Stimulated activated CD8-positive, alpha-beta memory T cell treated with anti-CD3 and anti-CD28 coated beads, Interleukin-4, amount 100 ng/mL, for 1 hour (primary cell): ENCODE measurements at places on chromosomes 5 and 9.

GRCh38 chr5:111582993-111583601 is 70.8 kb upstream of the STARD4 start:
- no peak for DNase-seq

DNA sequence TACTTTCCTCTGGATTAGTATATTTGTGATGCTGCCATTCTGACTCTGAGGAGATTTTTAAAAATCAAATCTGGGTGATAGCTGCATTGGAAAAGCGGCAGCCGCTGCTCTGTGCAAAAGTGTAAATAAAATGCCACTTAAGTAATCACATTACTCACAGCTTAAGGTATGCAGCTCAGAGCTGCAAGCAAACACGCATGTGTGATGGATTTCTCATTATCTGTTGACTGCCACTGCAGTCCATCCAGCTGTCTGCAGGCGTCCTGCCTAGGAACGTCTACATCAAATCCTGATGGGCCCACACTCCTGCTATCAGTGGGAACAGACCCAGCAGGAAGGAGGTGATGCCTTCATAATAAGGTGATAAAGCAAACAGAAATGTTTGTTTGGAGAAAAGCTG is 216.9 kb downstream of the SPOCK1 start:
- DNase-seq, result no peak

DNA sequence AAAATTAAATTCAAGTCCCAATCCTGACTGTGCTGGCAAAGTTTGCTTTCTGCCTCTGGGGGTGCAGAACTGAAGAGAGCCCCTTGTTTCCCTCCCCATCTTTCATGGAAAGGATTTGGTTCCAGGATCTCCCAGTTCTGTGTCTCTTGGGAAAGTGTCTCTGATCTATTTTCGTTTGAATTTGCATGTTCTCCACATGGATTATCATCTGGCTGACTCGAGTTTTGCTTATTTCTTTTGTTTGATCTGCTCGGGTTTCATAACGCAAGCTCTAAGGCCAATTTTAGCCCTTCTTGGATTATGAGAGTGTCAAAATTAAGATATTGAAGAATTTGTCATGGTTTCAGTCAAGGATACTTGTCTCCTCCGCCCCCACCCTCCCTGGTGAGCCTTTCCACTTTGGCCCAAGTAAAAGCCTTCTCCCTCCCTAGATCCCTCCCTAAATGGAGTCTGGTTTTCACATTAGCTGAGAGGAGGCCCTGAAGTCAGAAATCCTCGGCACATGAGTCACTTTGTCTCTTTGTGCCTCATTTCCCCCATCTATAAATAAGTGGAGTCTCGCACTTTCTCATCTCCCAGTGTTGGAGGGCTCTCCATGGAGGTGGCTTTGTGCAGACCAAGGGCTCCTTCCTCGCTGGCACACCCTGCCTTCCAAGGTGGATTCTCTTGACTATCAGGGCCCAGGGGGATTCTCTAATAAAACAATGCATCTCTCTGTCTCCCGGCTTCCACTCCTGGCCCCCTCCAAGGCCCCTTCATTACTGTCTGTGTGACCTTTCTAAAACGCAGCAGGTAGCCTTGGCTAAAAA is 17.3 kb downstream of the ADRB2 start:
- no peak for DNase-seq

DNA sequence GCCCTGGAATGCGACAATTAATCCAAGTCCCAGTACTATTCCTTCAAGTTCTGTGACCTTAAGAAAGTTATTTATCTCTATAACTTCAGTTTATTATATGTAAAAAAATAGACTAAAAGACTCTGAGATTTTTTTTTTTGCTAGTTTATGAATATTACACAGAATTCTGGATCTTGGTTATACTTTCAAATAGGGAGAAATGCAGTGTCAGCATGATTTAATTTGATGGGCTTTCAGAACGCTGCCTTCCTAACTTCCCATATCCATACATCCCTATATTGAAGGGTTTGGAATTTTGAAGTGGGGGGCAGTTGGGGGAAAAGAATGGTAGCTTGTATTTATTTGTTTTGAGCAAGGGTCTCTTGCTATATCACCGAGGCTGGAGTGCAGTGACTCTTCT is 98.4 kb upstream of the MEGF10 start:
- no peak for DNase-seq

GRCh38 chr5:15646371-15646770 is 146.4 kb downstream of the FBXL7 start:
- DNase-seq, result no peak

DNA sequence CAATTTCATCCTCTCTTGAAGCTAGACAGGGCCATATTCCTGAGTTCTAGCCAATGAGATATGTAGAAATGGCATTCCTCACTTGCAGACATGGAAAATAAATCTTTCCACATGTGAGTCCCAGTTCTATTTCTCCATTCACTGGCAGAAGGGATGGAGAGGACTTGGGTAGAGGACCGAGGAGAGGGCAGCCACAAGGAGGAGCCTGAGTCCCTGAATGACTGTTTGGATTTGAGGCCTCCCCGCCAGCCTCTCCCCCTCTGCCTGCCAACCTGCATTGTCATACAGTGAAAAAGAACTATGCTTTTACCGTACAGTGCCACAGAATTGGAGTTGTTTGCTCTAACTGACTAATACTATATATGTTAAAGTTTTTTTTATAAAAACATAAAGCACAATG is 583.0 kb upstream of the WWC1 start:
- DNase-seq, result no peak

DNA sequence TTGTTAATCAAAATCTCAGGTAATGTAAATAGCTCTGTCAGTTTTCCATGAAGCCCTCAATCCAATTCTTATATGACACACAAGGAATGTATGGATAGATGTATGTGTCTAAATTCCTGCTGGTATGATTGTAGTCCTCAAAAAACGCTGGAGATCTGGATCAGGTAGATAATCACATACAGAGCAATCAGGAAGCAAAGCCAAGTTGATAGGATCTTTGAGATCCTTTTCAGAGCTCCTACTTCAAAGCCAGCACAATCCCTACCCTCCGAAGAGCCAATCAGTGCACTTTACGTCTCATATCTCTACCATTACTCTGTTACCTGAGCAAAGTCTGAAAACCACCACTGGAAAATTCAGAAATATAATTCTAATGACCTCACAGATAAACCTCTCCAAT is 27.4 kb downstream of the TYRP1 start:
- no peak for DNase-seq

- no peak for DNase-seq
Measured at GRCh38 chr9:136297766-136298735, 5.8 kb downstream of the CCDC187 start.

- DNase-seq, result no peak
Measured at GRCh38 chr5:38554861-38555260, 1.6 kb downstream of the LIFR start.

GRCh38 chr9:35845824-35846771 is 17.1 kb downstream of the TMEM8B start:
- no peak for DNase-seq

DNA sequence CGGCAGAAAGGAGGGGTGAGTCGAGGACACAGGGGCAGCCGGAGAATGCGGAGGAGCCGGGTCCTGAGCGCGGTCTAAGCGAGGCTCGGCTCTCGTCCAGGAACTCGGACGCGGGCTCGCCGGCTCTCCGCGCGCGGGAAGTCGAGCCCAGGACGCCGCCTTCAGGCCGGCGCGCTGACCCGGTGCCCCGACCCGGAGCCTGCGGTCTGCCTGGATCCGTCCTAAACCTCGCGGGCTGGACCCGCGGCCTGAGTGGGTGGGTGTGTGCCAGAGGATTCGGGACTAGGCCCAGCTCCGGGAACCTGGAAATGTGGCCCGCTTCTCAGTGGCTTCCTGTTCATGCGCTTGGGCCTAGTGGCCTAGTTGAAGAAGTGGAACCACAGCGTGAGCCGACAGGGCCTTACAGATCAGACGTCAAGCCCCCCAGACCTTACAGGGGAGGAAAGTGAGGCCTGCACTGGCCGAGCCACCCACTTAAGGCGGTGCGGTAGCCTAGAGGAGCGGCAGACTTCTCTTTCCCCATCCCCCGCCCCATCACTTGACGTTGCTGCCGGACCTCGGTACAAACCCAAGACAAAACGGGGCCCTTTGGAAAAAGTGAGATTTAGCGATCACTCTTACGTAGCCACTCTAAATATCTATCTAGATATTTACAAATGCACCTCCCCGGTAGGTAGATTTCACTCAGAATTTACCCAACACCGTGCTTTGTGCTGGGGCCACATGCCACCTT is 1.2 kb downstream of the CDKN2B-AS1 start:
- DNase-seq, result no peak

GRCh38 chr5:418162-419121 is 24.5 kb upstream of the EXOC3 start:
- DNase-seq, result no peak

- no peak for DNase-seq
Measured at GRCh38 chr9:105027084-105027483, 99.1 kb upstream of the ABCA1 start.

DNA sequence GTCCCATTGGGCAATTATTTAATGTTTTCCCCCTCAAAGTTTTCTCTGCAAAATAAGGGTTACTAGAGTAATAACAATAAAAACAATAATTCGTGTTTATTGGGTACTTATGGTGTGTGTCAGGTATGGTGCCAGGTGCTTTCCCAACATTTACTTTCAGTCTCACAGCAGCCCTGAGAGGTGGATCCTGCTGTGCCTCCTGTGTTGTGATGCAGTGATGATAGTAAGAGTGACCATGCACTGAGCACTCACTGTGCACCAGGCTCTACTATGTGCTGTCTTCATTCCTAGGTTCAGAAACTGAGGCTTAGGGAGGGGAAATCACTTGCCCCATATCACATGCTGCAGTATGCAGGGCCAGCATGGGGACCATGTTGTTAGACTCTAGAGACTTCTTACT is 15.5 kb downstream of the OTULINL start:
- no peak for DNase-seq

DNA sequence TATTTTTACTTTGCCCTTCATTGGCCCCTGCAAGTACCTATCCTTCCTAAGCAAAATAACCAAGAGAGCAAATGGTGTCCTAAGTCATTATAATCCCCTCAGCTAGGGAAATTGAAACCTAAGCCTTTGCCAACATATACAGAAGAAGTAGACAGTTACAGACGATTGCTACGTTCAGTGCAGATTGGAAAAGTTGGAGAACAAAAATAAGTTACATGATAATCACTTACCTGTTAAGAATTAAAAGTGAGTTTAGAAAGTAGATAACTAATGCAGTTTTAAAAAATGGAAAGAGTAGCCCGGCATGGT is 244.8 kb downstream of the MPDZ start:
- DNase-seq, result no peak

DNA sequence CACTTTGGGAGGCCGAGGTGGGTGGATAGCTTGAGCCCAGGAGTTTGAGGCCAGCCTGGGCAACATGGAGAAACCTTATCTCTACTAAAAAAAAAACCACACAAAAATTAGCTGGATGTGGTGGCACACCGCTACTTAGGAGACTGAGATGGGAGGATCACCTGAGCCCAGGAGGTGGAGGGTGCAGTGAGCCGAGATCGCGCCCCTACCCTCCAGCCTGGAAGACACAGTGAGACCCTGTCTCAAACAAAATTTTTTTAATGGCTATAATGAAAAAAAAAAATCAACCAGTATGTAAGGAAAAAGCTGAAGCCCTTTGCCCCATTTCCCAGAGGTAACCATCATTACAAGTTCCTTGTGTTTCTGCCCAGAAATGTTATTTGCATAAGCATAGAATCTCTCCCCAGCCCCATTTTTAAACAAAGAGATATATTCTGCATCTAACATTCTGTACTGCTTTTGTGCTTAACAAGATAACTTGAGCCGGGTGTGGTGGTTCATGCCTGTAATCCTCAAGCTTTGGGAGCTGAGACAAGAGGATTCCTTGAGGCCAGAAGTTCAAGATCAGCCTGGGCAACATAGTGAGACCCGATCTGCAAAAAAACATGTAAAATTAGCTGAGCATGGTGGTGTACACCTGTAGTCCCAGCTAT is 35.1 kb upstream of the KCNIP1 start:
- no peak for DNase-seq

DNA sequence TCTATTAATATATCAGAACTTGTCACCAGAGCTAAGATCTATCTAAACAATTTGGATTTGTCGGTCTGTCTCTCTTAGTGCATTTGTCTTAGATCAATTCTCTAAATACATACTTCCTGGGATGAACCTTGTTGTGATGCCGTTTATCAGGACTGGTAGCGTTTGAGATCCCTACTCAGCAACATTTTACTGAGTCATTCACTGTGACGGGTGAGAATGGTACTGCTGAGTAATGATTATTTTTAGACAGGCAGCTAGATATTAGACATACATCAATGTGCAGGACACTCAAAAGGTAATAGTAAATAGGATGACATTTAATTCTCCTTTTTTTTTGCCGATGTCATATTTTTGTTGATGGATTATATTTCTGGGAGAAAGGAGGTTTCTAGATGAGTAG is 209.0 kb downstream of the CSNK1G3 start:
- DNase-seq, result no peak

GRCh38 chr5:54673523-54674225 is 156.1 kb downstream of the SNX18 start:
- DNase-seq, result peak; percentile 1

DNA sequence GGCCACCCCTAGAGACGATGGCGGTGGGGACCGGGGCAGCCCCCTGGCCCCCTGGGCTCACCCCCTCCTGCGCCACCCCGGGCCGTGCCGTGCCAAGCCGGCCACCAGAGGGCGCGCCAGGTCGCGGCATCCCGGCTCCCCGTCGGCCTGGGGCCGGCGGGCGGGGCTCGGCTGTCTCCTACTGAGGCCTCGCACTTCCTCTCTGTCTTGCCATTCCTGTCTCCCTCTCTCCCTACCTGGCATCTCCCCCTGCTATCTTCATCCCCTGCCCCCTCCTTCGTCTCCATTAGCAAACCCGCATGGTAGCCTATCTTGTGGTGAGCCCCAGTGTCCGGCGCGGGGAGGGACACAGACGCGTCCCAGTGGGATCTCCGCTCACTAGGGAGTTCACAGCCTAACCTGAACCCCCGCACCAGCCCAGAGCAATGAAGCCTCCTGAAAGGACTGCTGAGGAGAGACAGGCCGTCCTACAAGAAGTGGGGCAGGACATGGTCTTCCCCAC is 29.8 kb upstream of the FABP6 start:
- DNase-seq, result peak; percentile 47

GRCh38 chr5:140298183-140298601 is 4.7 kb downstream of the PFDN1 start:
- no peak for DNase-seq

DNA sequence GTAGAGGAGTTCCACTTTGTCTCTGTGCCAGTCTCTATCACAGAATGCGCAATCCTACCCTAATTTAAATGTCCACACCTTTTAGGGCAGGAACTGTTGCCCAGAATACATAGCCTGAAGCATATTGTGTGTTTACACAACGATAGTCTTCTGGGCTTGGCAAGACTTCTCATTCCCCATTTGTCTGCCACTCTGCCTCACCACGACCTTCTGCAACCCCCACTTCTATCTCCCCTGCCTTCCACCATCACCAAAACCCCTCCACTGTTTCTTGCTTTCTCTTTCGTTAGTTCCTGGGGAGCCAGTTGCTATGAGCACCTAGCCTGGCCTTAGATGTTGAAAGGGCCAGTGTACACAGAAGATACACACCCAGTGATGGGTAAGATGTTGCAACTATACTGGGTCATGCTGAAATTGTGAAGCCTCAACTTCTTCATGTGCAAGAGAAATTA is 883 bp upstream of the RNF145 start:
- DNase-seq, result no peak

- no peak for DNase-seq
Measured at GRCh38 chr5:151012862-151013261, 7.5 kb upstream of the GPX3 start.

- no peak for DNase-seq
Measured at GRCh38 chr5:11045411-11045810, 284.4 kb upstream of the DAP start.

- no peak for DNase-seq
Measured at GRCh38 chr9:99377790-99378775, 156.0 kb downstream of the SEC61B start.

GRCh38 chr5:65126542-65127069 is 355.1 kb downstream of the ADAMTS6 start:
- DNase-seq, result no peak
